Endothelial cell (in vitro differentiated cells): ENCODE measurements at places on chromosomes 5 and 9. TPM values are rescaled to one million over a fixed set of nuclear protein-coding genes. Genes with fewer than 3 reads are reported as not detected.
A peak's percentile ranks its signal among the peaks of the same experiment; 100 is the strongest.

DNA sequence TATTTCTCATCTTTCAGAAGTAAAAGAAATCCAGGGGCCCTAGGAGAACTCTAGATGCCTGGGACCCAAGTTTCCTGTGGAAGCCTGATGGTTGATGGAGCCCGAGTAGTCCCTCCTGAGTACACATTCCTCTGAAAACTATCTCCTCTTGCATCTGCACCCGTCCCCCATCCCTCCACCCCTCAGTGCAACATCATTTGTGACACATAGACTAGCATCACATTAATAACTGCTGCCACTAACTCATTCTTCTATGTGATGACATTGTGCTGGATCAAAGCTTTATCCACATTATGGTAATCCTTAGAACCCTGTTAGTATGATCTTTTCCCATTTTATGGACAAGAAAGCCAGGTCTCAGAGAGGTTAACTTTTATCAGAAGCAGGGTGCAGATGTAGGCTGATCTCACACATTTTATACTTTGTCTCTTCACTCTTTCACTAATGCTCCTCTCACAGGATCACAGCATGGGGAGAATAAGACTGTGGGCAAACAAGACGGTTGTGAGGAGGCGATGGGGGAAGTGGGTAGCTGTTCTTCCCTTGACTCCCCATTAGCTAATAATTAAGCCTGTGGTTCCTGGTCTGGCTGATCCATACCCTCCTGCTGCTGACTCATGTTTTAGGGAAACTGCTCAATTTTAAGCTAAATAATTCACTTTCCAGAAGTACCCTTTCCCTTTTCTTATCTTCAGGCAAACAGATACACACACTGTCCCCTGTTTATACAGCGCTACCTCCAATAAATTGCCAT is 3.9 kb upstream of the HK3 start:
- H3K36me3 ChIP-seq: peaks cover 30% of the 10 kb centered on the region
- H3K27me3 ChIP-seq: peaks cover 4% of the 10 kb centered on the region
- peaks cover 19% of the 10 kb centered on the region for H3K4me1 ChIP-seq

- H3K4me1 ChIP-seq: peaks cover 4% of the 10 kb centered on the region
- no peak overlapping the region for H3K27ac ChIP-seq
- H3K4me3 ChIP-seq: no peak overlapping the region
- H3K36me3 ChIP-seq: peaks cover 12% of the 10 kb centered on the region
These were observed 53.2 kb downstream of the GOLM1 start for GRCh38 chr9:86046071-86046636.

GRCh38 chr5:67693956-67694809 is 497.6 kb upstream of the CD180 start:
- no peak overlapping the region for H3K27ac ChIP-seq
- no peak overlapping the region for H3K4me3 ChIP-seq
- no peaks in the 10 kb centered on the region for H3K27me3 ChIP-seq
- no peak for DNase-seq
- H3K4me1 ChIP-seq: no peaks in the 10 kb centered on the region

GRCh38 chr5:7074176-7074575 is 321.8 kb upstream of the ADCY2 start:
- no peak overlapping the region for H3K4me3 ChIP-seq
- no peaks in the 10 kb centered on the region for H3K4me1 ChIP-seq
- H3K27me3 ChIP-seq: no peaks in the 10 kb centered on the region
- no peak for DNase-seq
- H3K36me3 ChIP-seq: no peaks in the 10 kb centered on the region
- H3K27ac ChIP-seq: no peak overlapping the region

DNA sequence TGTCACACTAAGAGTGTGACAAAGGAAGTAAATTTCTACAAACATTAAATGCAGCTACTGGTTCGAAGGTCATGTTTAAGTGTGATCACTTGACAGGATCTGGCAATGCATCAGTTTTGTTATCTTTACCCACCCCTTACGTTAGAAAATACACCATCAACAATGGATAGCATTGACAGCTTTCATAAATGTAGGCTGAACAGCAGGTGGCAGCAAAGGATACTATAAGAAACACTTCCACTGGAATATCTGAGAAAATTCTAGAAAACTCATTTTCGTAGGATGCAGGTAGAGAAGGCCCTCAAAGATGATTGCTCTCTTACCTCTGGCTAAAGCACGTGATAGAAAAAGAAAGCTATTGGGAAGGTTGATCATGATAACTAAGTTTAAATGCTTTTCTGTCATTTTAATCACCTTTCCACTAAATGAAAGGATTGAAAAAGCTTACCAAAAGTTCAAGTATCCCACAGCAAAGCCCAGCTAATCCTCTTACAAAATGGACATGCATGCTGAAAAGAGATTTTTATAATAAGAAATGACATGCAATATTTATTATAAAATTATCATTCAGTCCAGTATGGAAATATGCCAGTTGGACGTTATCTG is 292.5 kb downstream of the PARP8 start:
- H3K36me3 ChIP-seq: no peaks in the 10 kb centered on the region
- peak; percentile 58 for DNase-seq
- H3K27me3 ChIP-seq: peaks cover 3% of the 10 kb centered on the region

GRCh38 chr9:125534971-125535701 is 171.9 kb downstream of the MAPKAP1 start:
- no peaks in the 10 kb centered on the region for H3K4me1 ChIP-seq
- H3K27ac ChIP-seq: no peak overlapping the region
- H3K36me3 ChIP-seq: no peaks in the 10 kb centered on the region
- peaks cover 2% of the 10 kb centered on the region for H3K27me3 ChIP-seq

GRCh38 chr9:16516891-16517290 is 353.6 kb downstream of the BNC2 start:
- DNase-seq: no peak
- no peak overlapping the region for H3K4me3 ChIP-seq
- H3K27me3 ChIP-seq: no peaks in the 10 kb centered on the region
- H3K36me3 ChIP-seq: no peaks in the 10 kb centered on the region
- no peak overlapping the region for H3K27ac ChIP-seq

DNA sequence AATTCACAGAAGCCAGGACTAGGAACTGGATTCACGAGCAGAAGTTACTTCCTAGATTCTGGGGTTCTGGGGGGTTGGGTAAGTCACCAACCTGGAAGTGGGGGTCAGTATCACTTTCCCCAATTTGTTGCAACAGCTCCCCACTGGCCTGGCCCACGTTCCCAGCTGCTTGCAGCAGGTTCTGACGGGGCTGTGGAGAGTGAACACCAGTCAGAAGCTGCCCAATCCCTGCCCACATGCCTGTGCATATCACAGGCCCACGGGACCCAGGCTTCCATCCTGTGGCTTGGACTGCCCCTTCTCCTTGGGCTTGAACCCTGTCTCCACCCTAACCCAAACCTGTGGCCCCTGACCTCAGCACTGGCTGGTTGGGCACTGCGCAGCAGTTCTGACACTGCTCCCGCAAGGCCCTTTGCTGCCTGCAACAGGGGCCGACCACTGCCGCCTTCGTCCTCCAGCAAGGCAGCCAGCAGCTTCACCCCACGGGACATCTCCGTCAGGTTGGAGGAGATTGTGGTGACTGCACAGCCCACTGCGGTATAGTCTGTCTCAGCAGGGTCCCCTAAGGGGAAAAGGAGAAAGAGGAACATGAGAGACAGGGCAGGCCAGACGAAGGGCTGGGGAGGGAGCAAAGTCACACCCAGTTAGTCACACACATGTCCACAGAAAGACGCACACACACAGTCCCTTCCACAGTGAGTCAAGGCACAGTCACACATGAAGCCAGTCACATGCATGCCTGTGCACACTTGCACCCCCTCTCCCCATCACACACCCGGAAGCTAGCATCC is 13.1 kb downstream of the TLN1 start:
- no peak overlapping the region for H3K27ac ChIP-seq
- H3K36me3 ChIP-seq: peaks cover 87% of the 10 kb centered on the region
- H3K4me1 ChIP-seq: no peaks in the 10 kb centered on the region
- H3K27me3 ChIP-seq: peaks cover 10% of the 10 kb centered on the region

- DNase-seq: no peak
- H3K36me3 ChIP-seq: no peaks in the 10 kb centered on the region
- no peaks in the 10 kb centered on the region for H3K27me3 ChIP-seq
- H3K27ac ChIP-seq: no peak overlapping the region
- no peak overlapping the region for H3K4me3 ChIP-seq
- no peaks in the 10 kb centered on the region for H3K4me1 ChIP-seq
These were observed 305.1 kb upstream of the RGMB start for GRCh38 chr5:98468188-98468869.

Gene ANKRD18A
- 0.10 TPM for total RNA-seq

Gene SLC1A1
- 2.2 TPM for total RNA-seq

Gene TTC23L
- total RNA-seq: 0.26 TPM

Gene ZNF367
- total RNA-seq: 2.2 TPM

Gene PCDHGA1
- total RNA-seq: 1.4 TPM
